ENCODE measurements at places on chromosomes 7 and 10.
A peak's percentile ranks its signal among the peaks of the same experiment; 100 is the strongest.

- DNase-seq, result no peak
Observed at GRCh38 chr10:30774261-30774660, 144.7 kb upstream of the LYZL2 start.

GRCh38 chr10:128178302-128178958 lies 52.2 kb upstream of the MKI67 start:
- no peak for DNase-seq

- no peak for DNase-seq
Observed at GRCh38 chr7:18040196-18040595, 12.6 kb upstream of the PRPS1L1 start.

DNA sequence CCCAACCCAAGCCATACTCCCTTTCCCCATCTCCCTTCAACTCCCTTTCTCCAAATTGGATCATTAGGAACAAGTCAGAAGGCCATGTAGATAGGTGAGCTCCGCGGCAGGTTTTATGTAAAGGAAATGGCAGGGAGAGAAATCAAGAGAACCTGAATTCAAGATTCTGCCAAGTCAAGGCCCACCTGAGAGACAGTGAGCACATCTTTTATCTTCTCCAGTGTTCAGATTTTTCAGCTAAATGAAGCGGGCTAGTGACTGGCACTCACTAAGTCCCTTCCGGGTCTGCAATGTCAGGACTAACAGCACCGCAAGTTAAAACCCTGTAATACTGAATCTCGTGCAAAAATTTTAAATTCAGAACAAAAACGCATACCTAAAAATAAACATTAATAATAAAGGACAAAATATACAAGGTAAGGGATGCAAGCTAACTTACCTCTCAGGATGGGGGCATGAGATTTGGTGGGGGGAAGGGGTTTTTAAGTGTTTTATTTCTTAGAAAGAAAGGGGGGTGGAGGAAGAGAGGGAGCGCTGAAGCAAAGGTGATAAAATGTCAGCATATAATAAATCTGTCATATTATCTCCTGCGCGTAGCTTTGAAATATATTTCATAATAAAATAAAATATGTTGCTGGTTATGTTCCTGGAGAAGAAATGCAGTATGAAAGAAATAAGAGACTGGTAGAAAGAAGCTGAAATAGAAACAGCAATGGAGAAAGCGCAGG lies 17.6 kb downstream of the TCAF1 start:
- no peak for DNase-seq

- DNase-seq, result no peak
Observed at GRCh38 chr10:123585477-123586445, 80.4 kb upstream of the GPR26 start.

DNA sequence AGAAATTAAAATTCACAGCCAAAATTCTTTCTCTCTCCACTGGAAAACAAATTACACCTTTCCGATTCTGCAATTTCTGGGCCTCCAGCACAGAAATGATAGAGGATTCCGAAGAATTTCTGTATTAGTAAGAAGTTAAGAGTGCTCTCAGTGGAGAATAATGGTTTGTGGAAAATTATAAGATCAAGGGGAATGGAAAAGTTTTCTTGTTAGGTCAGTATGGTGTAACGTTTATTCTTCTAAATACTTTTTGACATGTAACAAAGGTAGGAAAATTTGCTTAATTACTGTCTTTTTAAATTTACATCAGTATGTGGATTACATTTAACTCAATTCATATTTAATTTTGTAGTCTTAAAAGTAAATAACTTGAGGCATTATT lies 288.3 kb upstream of the NFE2L3 start:
- peak; percentile 63 for DNase-seq

DNA sequence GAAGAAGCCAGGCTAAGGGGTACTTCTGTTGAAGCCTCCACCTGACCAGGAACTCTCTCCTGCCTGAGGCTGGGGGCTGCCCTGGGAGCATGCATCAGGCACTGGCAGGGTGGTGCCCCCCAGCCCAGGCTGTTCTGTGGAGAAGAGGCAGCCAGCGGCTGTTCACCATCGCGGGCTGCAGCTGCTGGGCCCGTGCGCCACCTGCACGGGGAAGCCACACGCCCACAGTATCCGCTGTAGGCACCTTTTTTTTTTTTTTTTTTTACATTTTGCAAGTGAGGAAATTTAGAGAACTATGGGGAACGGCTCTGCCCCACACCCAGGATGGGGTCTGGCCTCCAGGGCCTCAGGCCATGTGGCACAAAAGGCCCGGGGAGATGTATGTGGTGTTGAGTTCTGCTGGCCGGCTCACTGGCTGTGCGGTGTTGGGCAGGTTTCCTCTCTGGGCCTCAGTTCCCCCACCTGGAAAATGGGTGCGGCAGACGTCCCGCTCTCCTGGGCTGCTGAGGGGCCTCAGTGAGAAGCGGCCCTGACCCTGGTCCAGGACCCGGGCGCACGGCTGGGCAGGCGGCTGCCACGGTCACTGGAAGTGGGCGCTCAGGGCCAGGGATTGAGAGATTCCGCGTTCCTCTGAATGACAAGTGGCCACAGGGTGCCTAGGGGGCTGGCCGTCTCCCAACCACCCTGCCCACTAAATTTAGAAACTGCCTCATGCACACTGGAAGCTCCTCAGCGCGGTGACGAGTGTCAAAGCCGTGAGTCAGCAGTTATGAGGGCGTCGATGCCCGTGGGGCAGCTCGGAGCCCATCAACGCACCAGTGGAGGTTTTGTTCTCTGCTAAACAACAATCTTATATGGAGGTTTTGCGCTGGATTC lies 8.8 kb upstream of the INTS1 start:
- peak; percentile 26 for DNase-seq

- no peak for DNase-seq
Observed at GRCh38 chr10:99524736-99525380, 7.9 kb upstream of the NKX2-3 start.

- no peak for DNase-seq
Observed at GRCh38 chr7:45343746-45344145, 186.2 kb downstream of the RAMP3 start.

DNA sequence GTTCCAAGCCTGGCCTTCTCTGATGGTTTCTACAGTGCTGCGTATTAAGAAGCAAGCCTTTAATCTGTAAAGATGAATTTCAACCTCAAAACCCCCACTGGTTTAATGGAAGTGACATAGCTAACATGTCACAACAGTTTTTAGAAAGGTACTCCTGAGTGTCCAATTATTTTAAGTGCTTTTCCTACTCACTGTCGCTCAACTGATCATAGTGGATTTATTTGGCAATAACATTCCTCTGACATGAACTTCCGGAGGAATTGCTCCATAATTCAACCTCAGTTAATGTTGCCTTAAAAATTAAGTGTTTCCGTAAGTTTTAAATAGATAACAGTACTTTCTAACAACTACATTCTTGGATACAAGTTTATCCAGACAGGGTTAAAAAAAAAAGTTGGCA lies 57.5 kb downstream of the AGMO start:
- DNase-seq, result no peak

GRCh38 chr7:117143580-117143979 lies 179.3 kb downstream of the WNT2 start:
- no peak for DNase-seq

GRCh38 chr7:4265066-4265465 lies 417.0 kb upstream of the FOXK1 start:
- no peak for DNase-seq

DNA sequence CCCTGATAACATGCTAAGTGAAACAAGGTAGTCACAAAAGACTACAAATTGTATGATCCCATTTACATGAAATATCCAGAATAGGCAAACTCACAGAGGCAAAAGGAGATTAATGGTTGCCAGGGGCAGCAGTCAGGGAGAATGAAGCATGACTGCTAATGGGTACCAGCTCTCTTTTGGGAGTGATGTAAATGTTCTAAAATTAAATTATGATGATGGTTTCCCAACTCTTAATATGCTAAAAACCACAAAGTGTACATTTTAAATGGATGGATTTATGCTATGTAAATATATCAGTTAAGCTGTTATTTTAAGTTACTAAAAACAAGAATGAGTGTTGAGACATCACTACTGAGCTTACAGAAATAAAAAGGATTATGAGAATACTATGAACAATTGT lies 12.6 kb downstream of the CYP51A1 start:
- no peak for DNase-seq

- DNase-seq, result no peak
Observed at GRCh38 chr10:49300140-49300974, 1.4 kb downstream of the C10orf71 start.

DNA sequence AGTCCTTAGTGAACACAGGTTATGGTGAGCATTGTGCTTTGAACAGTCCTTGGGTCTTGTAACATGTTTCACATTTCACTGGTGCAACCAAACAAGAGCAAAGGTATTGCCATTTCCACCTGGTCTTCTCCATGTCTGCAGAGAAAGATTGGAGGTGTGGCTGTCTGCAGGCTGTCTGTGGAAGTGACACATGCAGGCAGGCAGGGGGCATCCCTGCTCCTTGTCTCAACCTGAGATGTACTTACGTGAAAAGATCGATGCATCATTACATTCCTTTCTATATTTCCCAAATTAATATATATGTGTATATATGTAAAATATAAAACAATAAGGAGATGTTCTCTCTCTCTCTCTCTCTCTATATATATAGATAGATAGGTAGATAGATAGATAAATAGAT lies 54.3 kb downstream of the LRRC18 start:
- DNase-seq, result no peak

DNA sequence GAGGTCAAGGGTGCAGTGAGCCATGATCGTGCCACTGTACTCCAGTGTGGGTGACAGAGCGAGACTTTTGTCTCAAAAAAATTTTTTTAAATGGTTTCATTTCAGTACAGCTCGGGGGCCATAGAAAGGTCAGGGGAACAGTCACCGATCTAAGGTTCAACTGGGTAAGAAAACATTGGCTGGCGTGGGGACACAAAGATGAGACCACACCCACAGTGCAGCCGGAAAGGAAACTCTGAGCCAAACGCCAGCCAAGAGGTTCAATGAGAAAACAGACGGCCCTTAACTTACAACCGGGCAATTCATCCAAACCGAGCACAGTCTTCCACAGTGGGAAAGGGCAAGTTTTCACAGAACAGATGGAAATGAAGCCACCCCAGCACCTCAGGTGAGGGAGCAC lies 65.1 kb downstream of the SLC37A3 start:
- no peak for DNase-seq

DNA sequence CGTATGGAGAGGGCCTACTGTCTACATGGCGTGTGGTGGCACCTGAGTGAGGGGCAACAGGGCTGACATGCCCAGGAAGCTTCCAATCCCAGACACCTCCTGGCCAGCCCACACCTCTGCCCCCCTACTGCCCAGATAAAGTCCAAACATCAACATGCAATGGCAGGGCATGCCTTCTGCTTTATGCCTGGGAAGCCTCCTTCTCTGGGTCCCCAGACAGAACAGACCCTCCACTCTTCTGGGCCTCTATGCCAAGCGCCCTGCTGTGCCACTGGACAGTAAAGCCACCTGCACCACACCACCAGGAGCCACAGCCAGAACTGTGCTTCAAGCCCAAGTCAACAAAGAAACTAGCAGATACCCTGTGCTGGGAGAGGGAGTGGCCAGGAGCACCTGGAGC lies 12.5 kb downstream of the TMEM72 start:
- no peak for DNase-seq

DNA sequence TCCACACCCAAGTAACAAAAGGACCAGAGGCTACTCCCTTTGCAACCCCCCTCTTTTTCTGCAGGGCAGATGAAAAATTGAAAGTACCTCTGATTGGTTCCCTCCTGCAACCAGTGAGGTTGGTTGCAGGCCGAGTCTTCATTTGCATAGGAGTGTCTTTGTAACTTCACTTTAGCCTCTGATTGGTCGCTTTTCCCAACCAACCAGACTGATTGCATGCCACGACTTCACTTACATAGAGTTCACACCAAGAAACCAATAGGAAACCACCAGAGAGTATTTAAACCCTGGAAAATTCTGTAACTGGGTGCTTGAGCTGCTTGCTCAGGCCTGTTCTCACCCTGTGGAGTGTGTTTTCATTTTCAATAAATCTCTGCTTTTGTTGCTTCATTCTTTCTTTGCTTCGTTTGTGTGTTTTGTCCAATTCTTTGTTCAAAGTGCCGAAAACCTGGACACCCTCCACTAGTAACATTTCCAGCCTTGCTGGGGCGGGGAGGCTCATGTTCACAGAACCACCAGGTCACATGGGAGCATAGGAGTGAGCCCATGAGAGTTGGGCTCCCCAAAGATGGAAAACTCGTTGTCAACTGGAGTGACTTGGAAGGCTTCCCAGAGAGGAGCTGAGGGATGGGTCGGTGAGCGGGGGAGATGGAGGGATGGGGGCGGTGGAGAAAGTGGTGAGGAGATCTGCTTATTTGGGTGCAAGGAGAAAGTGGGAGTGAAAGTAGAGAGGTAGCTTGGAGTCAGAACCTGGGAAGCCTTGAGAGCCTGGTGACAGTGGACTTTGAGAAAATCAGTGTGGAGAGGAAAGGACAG lies 223.6 kb downstream of the GFRA1 start:
- no peak for DNase-seq

DNA sequence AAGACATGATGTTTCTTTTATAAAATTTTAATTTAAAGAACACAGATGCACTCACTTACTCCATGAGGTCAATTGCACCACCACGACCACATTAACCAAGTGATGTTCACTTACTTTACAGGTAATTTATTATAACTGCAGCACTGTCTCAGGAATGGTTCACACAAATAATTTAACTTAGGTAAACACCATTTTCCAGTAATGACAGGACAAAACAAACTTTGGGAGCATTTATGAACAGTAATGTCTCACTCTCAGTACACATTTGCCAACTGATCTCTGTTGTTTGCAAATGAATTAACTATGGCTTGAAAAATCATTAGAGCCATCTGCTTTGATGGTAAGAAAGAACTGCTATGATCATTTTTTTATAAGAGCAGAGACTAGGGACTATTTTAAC lies 150.4 kb downstream of the ETV1 start:
- peak; percentile 95 for DNase-seq

GRCh38 chr10:65419629-65420028 lies 1506.2 kb upstream of the LRRTM3 start:
- no peak for DNase-seq

GRCh38 chr10:122727426-122727825 lies 27.8 kb upstream of the C10orf120 start:
- DNase-seq, result no peak

GRCh38 chr10:80144696-80145131 lies 12.2 kb downstream of the PLAC9 start:
- DNase-seq, result peak; percentile 30

DNA sequence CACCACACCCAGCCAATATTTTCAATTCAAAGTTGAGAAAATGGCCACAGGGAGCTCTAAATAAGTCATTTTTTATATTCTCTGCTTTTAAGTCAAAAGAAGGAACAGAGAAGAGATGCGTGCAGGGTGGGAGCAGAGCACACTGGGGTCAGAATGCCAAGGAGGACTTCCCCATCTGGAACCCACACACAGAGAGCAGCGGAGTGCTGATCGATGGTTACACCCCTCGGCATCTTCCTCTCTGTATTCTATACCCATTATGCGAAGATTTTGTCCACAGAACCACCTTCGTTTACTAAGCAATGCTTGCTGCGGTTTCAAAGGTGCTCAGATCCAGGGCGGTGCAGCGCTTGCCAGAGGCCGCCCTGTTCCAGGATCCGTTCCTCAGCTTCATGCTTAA lies 91.3 kb upstream of the RHEB start:
- no peak for DNase-seq

Measured in NCI-H1417 (cell line).